ENCODE measurements at places on chromosomes 1 and 21.

- DNase-seq = no peak
Measured at GRCh38 chr1:234988155-234988517, 140.5 kb downstream of the TOMM20 start.

GRCh38 chr1:84996846-84997666, at the start of gene MCOLN2:
Gene MCOLN2, minus strand, starts transcription at chr1:84997113. Its CDS starts 241 bp downstream, at chr1:84996872.
- DNase-seq = no peak

GRCh38 chr1:35215346-35215745, 22.4 kb upstream of the SFPQ start:
- no peak for DNase-seq

DNA sequence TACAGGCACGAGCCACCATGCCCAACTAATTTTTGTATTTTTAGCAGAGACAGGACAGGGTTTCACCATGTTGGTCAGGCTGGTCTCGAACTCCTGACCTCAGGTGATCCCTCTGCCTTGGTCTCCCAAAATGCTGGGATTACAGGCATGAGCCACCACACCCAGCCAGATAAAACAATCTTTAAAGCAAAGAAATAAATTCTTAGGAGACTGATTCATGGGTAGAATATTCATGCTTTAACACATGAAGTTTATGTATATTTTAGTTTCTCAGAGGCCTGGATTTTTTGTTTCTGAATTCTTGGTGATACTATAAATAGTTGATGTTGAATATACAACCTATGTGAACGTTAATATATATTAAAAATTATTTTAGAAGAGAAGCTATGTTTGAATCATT, 127.4 kb upstream of the KIAA1614 start:
- DNase-seq = no peak

- no peak for DNase-seq
Measured at GRCh38 chr1:195799016-195799415, 809.2 kb downstream of the KCNT2 start.

DNA sequence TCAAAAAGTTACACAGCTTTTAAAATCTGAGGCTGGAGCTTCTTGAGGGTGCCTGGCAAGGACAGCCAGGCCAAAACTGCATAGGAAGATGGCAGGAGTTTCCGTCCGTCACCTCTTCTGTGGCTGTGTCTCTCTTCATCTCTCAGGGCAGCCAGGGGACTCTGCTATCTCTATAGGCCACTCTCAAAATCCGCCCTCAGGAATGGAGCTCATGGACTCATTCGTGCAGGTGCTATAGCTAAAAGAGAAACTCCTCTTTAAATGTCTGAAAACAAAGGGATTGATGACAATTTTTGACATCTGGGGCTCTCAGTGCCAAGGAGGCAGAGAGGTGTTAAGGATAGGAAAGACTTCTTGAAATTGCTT, 27.2 kb downstream of the OVAAL start:
- DNase-seq = no peak

DNA sequence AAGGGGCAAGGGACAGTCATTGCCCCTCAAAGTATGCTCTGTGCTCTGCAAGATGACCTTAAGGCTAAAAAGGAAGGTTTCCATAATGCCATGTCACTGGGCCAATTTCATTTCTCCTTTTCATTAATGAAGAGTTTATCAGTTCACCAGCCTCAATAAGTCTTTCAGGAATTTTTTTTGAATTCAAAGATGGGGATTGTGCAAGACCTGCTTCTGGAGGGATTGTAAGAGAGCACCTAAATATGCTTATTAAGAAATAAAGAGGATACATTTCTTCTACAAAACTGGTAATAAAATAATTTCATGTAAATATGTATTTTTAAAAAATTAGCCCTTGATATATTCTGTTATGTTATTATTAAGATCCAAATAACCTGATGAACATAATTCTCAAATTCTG, 86.8 kb upstream of the RGS4 start:
- DNase-seq = no peak

DNA sequence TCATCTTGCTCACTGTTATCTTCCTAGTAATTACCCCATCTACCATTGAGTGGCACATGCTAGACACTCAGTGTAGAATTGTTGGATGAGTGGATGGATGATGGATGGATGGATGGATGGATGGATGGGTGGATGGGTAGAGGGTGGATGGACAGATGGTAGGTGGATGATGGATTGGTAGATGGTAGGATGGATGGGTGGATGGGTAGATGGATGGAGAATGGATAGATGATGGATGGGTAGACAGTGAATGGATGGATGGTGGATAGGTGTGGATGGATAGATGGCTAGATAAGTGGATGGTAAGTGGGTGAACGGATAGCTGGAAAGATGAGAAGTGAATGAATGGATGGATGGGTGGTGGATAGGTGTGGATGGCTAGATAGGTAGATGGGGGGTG, 165.3 kb upstream of the KLHDC7A start:
- no peak for DNase-seq

GRCh38 chr1:57835620-57836019, 411.8 kb upstream of the DAB1 start:
- DNase-seq = no peak

DNA sequence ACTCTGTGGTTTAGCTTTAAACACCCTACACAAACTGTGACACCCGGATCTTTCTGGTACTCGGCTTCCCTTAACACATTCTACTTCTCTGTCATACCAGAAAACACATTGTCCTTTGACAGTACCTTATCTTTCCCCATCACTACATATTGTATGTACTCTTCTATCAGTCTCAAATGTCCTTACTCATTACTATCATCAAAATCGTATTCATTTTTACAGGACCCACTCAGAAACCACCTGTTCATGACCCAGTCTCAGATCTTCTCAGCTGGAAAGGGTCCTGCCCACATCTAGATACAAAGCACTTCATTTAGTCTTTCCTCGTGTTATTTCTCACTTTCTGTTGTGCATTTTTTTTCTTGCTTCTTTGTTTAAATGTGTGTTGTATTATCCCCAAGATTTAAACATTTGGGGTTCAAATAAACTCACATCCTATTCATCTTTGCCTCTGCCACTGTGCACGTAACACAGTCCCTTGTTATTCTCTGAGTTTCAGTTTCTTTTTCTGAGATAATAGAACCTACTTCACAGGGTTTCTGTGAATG, 27.7 kb downstream of the CD34 start:
- DNase-seq = no peak
